ENCODE measurements at places on chromosomes 16 and 17.

- DNase-seq = peak; percentile 40
These were observed at the start of gene SLC46A1 for GRCh38 chr17:28405632-28406472. Gene SLC46A1, minus strand, starts transcription at chr17:28406212. Its CDS starts 98 bp downstream, at chr17:28406114.

GRCh38 chr17:17824119-17824782 lies 12.5 kb downstream of the SREBF1 start:
- no peak for DNase-seq

- no peak for DNase-seq
These were observed 155.1 kb downstream of the CHD9 start for GRCh38 chr16:53209877-53210276.

DNA sequence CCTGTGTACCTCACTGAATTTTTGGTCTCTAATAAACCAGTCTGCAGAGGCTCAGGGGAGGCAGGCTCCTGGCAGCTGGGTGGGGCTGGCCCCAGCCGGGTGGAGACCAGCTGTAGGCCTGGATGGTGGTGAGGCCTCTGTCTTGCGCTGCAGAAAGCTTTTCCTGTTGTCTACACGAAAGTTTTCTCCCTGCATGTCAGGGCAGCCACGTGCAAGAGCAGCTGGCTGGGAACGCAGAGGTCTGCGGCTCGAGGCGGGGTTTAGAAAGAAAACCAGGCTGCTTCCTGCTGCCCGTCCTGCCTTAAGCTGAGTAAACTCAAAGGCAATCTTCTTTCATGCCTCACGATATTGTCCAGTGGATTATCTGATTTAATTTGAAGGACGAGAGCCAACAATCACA lies 2.4 kb downstream of the SERPINF1 start:
- peak; percentile 15 for DNase-seq

GRCh38 chr17:30005709-30006320 lies 64.4 kb downstream of the EFCAB5 start:
- DNase-seq = no peak

DNA sequence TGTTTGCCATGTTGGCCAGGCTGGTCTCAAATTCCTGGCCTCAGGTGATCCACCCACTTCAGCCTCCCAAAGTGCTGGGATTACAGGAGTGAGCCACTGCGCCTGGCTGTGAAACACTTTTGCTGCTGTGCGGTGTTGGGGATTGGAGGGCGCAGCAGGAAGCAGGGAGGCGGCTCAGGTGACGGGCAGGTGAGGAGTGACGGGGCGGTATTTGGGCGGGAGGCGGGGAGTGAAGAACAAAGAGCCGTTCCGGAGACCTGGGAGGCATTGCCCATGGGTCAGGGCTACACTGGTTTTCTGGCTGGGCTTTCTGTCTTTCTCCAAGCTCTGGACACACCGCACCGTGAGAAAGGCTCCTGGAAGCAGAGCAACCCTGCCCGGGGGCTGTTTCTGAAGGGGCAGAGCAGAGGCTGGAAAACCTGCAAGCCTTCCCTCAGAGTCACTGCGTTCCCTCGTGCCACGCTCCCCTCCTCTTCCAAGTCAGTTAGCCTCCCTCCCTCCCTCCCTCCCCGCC lies 22.1 kb downstream of the CRISPLD2 start:
- no peak for DNase-seq

GRCh38 chr16:89374393-89374960 lies 115.9 kb downstream of the ANKRD11 start:
- DNase-seq = no peak

Data from activated CD8-positive, alpha-beta memory T cell treated with anti-CD3 and anti-CD28 coated beads for 48 hours (primary cell).